HTR-8/SVneo (cell line): ENCODE measurements at places on chromosomes 2 and 18.

DNA sequence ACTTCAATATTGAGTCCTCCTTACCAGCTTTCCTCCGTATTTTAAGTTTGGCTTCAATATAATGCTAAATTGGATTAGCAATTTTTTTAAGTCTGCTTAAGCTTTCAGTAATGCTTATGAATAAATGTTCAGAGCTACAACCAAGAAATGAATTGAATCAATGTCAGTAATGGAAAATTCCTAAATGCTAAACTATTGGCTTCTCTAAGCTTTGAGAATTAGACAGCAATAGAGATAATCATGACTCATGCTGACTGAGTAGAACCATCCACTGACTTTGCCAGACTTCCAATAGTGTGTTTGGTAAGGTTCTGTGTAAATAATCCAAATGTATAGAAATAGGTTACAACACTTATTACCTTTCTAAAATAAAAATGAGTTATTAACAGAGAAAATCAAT, 8.9 kb upstream of the PDE1A start:
- no peak for DNase-seq

DNA sequence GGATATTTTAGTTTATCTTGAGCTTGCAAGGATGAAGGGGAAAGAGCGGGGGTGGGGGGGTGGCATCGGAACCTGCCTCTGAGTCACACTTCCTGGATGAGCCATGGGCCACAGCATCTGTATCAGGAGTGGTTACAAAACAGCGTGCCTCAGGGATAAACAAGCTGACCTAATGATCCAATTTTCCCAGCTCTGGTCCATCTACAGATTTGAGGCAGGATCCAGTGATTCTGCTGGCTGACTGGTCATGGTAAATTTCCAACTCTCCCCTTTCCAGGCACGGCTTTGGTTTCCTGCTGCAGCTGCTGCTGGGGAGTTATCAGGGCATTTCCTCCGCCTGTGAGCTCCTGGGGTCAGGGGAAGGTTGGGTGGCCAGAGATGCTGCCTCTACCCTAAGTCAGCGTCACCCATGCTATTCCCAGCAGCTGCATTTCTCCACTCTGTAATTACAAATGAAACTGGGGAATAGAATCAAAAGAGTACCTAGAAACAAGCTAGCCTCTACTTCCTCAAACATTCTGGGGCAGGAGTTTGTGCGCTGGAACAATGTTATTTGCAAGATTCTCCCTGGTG, 4.7 kb upstream of the HPCAL1 start:
- peak; percentile 81 for DNase-seq

DNA sequence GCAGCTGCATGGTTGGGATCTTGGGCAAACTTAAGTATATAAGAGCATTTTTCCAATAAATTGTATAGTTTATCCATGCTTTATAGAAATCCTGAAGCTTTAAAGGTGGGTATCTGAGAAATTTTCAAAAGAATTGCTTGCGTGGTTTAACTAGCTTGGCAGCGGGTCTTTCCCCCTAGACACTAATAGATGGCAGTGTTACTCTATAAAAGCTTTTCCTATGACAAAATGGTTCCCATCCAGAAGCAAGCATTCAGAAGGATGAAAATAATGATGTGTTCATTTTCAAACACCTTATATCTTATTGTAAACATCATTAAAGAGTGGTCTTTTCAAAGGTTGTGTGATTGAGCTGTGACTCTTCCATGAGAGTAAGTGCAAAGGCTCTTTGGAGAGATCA, 45.9 kb downstream of the KDM3A start:
- DNase-seq = no peak

DNA sequence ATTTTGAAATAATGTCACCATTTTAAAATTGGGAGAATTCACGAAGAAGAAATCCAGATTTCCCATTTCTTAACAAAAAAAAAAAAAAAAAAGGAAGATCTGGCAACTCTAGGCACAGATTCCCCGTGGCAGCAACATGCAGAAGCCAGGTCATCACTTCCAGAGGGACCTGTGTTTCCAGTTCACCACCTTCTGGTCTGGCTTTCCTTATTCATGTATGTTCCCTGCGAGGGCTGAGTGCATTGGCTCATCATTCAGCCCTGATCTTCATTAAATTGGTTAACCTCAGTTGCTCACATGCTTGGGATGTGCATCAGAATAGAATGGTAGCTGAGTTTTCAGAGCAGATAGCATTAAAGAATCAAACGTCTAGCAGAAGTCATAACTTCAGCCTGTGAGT, 25.0 kb upstream of the MAP3K20 start:
- DNase-seq = no peak

- no peak for DNase-seq
These were observed 49.3 kb downstream of the NEDD4L start for GRCh38 chr18:58093311-58093803.

DNA sequence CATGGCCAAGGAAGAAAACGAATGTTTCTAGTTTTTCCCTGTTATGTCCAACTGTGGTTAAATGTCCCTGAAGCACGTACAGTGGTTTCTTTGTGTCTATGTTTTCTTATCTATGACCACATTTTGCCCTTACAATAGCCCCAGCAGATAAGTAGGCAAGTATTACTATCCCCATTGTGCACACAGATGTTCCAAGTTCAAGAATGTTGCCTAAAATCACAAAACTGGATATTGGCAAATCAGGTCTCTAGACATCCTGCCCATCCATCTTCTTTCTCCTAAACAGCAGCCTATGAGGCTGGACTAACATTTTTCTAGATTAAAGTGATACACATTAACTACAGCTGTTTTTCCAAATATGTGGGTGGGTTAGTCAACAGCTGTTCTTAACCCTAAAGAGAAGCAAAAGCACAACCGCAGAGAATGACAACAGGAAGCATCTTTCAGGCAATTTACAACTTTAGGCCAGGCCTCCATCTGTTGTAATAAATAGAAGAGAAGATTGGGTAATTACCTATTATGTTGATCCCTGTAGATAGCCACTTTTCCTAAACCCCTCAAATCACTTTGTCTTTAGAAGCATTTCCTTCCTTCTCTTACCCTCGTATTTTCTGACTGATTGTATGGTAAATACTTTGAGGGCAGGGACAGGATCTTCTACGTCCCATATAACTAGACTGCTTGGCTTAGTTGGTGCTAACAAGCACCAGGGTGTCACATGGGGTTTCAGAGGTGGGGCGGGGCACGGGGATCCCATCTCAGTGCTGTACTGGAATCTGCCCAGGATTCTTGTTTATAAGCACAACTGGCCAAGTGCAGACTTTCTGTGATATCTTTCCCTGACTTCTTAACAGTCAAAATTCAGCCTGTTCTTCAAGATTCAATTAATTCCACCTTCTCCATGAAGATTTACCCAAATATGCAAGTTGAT, 132.1 kb upstream of the SETBP1 start:
- no peak for DNase-seq

DNA sequence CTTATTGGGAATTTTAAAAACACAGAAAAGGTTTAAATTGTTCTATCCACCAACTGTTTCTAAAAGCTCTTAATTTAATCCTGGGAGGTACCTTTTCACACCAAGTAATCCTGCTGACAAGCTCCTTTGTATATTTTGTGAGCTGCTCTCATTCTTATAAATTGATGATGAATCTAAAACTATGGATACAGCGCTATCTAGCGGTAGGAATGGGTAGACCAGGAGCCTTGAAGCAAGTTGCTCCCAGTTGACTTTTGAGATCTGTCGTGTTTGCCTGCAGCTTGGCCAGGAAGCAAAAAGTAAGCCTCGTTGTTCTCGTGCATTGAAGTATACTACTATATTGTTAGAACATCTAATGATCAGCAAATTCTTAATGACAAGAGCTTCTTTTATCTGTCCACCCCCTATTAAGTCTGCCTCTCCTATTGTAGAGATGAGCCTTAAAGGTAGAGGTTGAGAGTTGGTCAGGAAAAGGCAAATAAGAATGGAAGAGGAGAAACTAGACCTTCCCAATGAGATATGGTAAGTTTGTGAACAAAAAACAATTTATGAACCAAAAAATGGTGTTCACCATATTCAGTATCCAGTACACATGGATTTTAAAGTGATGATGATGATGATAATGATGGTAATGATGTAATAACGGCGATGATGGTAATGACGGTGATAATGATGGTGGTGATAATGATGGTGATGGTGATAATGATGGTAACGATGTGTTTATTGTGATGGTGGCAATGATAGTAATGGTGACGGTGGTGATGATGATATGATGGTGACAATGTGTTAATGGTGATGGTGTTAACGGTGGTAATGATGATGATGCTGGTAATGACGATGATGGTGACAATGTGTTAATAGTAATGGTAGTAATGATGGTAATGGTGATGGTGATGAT, 212.1 kb upstream of the NCKAP5 start:
- peak; percentile 48 for DNase-seq

DNA sequence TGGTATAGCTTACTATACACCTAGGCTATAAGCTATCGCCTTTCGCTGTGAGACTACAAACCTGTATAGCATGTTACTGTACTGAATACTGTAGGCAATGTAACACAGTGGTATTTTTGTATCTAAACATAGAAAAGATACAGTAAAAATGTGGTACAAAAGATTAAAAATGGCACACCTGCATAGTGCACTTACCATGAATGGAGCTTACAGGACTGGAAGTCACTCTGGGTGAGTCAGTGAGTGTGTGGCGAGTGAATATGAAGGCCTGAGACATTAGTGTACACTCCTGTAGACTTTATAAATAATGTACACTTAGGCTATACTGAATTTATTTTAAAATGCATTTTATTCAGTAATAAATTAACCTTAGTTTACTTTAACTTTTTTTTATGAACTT, 258.2 kb upstream of the SP5 start:
- DNase-seq = no peak

- DNase-seq = no peak
These were observed 110.1 kb downstream of the MCFD2 start for GRCh38 chr2:46805401-46805951.

GRCh38 chr2:128787616-128788015, 468.9 kb upstream of the HS6ST1 start:
- DNase-seq = no peak

DNA sequence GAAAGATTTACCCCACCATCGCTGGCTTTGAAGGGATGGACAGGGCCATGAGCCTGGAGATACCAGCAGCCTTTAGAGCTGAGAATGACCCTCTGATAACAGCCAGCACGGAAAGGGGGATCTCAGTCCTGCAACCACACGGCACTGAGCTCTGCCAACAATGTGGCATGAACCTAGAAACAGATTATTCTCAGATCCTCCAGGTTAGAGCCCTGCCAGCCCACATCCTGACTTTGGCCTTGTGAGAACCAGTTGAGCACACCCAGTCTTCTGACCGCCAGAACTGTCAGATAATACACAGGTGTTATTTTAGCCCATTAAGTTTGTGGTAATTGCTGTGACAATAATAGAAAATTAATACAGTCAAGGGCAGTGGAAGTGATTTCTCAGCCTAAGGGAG, 9.4 kb upstream of the GNLY start:
- DNase-seq = no peak

- no peak for DNase-seq
These were observed 38.0 kb downstream of the MFSD6 start for GRCh38 chr2:190446193-190446592.

- DNase-seq = no peak
These were observed 127.6 kb upstream of the ZNF516 start for GRCh38 chr18:76622651-76623050.

DNA sequence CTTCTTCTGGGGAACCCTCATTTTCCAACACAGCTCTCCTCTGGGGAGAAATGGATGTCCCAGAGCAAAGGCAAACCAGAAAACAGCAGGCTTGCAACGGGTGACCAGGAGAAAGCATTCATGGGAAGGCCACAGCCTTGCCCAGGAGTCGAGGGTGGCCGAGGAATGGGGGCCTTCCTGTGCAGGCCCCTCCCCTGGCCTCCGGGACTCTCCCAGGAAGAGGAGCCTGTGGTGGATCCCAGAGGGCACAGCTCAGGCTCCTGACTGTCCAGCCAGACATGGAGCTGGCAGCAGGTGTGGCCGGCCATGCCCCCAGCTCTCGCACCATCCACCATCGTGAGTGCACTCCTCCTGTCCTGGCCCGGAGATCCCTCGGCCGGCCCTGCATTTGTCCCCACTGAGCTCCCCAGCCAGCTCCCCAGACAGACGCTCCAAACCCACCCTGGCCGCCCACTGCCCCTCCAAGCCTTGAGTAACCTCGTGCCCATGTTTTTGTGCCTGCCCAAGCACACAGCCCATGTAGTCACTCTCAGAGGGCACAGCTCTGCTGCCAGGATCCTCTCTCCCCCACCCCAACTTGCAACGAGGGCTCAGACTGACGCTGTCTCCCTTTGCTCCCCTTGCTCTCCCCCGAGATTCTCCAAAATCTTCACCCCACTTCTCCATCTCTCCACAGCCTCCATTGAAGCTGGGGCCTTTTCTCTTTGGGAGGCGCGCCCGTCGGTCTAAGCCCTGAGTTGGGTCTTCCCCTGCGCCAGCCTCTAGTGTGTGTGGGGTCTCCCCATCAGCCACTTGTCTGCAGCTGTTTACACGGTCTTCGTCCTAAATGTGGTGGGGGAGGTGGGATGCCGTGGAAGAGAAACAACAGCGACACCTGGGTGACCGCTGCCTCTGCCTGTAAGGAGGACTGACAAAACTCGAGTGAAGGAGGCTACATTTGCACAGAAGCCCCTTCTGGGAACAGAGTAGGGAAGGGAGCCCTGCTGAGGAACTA, 9.8 kb downstream of the PRLH start:
- DNase-seq = no peak

GRCh38 chr2:179455172-179455524, 190.5 kb upstream of the SESTD1 start:
- DNase-seq = no peak

- no peak for DNase-seq
These were observed 73.4 kb upstream of the ODC1 start for GRCh38 chr2:10521356-10522169.

GRCh38 chr2:172358691-172359556, 68.5 kb upstream of the ITGA6 start:
- DNase-seq = no peak

DNA sequence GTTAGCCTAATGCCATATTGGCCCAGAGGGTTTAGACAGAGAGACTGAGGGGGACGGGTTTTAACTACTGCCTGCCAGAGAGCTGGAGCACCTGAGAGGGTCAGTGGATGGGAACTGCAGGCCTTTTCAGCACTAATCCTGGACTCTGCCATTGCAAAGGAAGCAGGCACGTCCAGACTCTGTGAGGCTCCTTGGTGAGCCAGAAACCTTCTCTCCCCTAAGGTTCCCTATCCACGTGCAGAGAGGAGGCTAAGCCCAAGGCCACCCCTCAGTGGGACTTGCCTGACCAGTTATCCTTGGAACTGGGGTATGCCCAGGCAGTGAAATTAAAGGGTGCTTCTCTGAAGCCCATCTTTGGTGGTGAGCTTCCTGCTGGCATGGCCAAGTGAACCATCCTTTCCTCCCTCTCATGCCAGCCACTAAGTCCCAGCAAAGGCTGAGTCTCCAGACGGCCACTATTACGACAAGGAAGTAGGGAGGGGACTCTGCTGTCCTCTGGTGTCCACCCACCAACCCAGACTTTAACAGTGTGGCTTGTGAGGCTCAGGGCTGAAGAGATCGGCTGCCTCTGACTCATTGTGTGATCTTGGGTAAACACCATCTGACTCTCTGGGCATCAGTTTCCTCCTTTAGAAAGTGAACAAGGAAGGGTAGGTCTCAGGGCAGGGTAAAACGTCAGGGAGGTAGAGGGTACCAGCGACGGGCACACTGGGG, 3.9 kb upstream of the MLPH start:
- DNase-seq = no peak
